NB4 (cell line): ENCODE measurements at places on chromosomes 12 and 14.
A peak's percentile ranks its signal among the peaks of the same experiment; 100 is the strongest.

DNA sequence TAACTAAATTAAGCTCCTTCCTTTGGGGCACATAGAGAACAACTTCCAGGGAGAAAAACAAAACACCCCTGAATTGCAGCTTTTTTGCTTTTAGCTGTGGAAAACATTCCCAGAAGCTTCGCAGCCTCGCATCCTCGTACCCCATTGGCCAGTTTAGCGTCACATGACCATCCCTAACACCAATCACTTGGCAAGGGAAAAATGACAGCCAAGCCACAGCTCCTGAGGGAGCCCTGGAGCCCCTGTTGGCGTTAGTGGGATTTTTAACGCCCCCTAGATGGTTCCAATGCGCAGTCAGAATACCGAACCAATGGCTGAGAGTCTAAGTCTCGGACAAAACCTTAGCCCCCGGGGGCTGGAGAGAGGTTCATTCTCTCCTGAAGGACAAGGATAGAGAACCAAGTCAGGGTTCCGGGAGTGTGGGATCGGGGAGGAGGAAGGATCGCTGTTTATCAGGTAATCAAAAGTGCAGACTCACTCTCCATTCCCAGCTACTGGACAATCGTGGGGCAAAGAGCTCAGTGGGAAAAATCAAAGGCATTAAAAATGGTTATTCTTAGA lies 135.6 kb upstream of the HIF1A start:
- DNase-seq, result no peak

- DNase-seq, result no peak
Measured at GRCh38 chr12:49626836-49627235, 3.5 kb downstream of the PRPF40B start.

GRCh38 chr12:21416511-21417121 lies 20.8 kb upstream of the PYROXD1 start:
- no peak for DNase-seq

GRCh38 chr12:10098791-10099190 lies at the start of gene CLEC1A:
Gene CLEC1A (minus strand): TSS chr12:10098985. CDS start chr12:10098922, 63 bp downstream.
- DNase-seq, result no peak

- DNase-seq, result peak; percentile 93
Measured at GRCh38 chr12:19428246-19428645, 11.0 kb upstream of the AEBP2 start.

GRCh38 chr12:125186471-125187147 lies 121.4 kb downstream of the AACS start:
- no peak for DNase-seq

DNA sequence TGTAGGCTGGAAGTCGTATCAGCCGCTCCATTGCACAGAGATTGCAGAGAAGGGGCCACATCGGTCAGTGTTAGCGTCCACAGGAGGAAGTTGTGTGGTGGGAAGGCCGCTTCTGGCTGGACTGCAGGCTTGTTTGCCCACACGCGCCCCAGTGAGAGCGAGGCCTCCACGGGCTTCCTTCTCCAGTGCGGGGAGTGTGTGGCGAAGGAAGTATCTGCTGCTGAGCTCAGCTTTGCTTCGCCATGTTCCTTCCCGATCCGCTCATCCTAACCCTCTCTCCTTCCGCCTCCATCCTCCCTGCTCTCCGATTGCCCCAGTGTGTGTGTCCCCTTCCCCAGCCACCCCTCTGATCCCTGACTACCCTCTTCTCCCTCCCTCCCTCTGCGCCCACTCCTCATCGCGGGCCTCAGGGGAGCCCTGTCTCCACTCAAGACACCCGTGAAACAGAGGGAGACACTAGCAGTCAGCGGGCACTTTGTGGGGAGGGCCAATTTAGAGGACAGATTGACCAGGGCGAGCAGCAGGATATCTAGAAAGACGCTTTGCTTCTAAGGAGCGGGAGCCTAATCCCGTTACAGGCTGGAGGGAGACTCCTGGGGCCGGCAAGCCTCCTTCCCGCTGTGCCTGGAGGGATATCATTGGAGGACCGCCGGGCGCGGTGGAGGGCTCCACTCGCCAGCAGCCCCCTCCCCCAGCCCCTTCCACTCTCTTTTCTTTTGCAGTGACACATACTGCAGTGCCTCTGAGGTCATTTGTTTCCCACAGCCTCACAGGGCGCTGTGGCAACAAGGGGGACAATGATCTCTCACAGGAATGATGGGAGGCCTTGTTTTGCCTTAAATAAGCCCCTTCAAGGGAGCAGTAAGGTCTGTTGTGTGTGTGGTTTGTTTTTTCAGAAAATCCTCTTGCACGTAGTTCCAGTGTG lies 428.8 kb downstream of the ZFP36L1 start:
- DNase-seq, result no peak
